ENCODE measurements at places on chromosomes 12 and 14.

GRCh38 chr12:95681210-95681765 lies 109.3 kb downstream of the NTN4 start:
- DNase-seq: no peak

DNA sequence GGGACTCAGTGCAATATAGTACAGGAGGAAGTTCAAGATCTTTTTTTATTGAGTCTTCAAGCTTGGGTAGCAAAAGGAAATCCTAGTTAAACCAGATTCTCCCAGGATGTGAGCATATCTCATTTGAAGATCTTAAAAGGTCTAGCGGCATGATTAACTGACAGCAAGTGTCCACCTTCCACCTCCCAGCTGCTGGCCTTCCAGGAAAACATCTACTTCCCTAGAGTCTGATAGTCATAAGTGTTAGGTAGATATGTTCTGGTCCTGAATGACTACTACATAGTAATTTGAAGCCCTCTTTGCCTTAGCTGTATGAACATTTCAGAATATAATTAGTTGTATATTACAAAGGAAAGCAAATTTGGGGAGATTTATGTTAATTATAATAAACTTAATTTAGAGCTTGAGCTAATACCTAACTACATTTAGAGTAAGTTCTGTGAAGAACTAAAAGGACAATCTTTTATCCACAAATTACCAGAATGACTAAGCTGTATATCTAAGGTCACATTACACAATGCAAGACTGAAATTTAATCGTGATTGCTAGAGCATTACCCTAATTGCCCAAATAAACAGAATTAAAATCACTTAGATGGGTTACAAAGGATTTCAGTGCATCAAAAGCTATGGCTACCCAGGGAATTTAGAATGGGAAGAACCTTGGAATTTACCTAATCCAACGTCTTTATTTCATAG lies 9.9 kb downstream of the LGR5 start:
- no peak for DNase-seq

GRCh38 chr12:121827351-121828099 lies 23.7 kb downstream of the SETD1B start:
- no peak for DNase-seq

DNA sequence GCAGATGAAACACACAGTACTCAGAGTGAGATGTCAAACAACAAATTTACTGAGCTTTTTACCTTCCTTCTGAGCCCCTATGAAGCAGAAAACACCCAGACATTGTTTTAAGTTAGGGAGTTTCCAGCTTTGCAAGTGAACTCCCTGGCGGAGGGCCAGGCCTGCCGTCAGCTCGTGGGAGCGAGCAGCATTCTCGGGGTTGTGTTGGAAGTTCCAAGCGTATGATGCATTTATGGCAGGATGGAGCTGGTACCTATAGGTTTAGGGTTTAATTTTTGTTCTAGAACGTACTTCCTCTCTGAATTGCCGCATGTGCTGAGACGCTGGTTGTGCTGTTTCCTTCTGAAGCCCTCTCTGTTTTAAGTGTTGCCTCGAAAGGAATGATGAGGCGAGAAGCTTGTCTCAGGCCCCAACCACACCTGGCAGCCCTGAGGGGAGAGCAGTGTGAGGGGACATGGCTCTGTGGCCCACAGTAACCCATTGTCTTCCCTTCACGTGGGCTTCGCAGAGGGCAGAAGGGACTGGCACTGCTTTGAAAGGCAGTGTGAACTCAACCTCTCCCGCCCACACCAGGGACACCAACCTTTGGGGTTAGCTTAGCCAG lies 76.6 kb downstream of the SSPN start:
- DNase-seq: no peak

DNA sequence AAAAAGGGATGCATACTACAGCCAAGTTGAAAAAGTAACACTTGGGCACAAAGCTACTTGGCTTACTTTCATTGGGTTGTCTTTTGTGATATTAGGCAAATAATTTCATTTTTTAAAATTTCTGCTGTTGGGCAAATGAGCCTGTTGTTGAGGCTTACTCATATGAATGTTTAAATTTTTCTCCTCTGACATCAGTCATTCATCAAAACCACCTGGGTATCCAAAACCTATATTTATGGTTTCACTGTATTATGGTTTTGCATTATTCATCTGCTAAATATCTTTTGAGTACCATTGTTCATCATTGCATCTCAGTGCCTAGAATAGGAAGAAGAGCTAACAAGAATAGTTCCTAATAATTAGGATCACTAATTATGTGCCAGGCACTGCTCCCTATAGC lies 28.1 kb downstream of the DYRK2 start:
- DNase-seq: no peak

- DNase-seq: no peak
Measured at GRCh38 chr14:102189874-102190273, 50.2 kb downstream of the WDR20 start.

- no peak for DNase-seq
Measured at GRCh38 chr12:91098941-91099340, 12.4 kb downstream of the LUM start.

DNA sequence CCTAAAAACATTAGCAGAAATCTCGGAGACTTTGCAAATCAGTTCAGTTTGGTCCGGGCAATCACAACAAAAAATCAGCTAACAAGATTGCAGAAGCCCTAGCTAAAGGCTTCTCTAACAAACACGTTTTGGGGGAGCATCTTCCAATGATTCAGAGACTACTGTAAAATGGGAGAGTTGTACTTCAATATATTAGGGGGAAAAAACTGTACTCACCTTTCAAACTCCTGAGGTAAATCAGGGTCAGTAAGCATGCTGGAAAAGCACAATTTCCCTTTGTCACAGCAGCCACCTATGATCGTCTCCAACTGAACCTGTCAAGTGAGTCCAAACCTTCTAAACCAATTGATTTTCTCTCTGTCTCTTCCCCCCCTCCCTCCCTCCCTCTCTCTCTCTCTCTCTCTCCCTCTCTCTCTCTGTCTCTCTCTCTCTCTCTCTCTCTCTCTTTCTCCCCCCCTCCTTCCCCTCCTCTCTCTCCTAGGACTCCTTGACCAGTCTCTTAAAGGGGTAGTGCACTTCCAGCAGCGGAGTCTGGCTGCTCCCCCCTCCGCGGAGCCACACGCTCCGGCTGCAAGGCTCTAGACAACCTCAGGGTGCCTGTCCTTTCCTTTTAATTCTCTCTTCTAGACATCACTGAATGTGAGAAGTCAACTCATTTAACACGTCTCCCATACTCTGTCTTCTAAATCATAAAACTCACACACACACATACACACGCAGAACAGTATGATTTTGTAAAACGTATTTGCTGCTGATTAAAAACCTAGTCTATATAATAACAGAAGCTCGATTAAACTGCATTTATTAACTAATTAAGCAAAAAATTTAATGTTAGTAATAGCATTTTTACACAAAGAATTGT lies at the start of gene SOX5:
Gene SOX5, minus strand, starts transcription at position 323 of the 862 bp plus-strand sequence. Its CDS starts 69 bp downstream, at position 254.
- no peak for DNase-seq

DNA sequence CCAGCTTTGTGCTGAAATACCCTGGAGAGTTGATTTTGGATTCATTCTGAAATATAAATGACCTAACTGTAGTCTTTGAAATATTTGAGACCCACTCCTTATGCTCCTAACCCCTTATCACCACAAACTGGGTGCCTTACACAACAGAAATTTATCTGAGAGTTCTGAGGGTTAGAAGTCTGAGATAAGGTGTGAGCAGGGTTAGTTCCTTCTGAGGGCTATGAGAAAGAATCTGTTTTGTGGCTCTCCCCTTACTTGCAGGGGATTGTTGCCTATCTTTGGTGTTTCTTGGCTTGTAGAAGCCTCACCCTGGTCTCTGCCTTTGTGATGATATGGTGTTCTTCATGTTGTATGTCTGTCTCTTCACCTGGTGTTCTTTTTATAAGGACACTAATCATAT lies 91.7 kb downstream of the DERA start:
- DNase-seq: no peak

DNA sequence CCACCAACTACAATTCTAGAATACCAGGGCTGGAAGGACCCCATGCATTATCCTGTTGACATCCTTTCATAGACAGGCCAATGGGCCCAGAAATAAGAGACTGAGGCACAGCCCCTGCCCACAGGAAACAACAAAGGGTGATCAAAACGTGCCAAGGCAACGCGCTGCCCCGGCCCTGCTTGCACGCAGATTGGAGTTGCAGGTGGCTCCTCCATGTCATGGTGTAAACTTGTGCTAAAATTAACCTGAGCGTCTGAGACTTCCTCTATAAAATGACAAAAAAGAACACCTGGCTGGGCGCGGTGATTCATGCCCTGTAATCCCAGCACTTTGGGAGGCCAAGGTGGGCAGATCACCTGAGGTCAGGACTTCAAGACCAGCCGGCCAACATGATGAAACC lies 30.1 kb downstream of the SPRING1 start:
- no peak for DNase-seq

DNA sequence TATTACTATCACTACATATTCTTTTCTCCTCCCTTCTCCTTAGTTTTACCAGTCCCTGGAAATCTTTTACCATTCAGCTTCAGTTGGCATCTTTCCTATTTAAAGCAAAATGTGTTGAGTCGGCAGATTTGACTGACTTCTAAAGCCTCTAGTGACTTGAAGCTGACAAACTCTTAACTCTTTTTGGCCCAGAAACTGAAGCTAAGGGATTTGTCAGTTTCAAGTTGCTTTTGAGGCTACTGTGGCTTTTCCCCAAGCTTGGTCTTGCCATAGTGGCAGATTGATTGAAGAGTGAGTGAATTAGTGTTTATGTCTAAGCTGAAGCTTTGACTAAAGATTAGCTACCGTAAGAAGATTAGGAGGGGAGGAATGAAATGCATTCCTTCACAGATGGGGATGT lies 104.0 kb downstream of the ETNK1 start:
- DNase-seq: no peak

DNA sequence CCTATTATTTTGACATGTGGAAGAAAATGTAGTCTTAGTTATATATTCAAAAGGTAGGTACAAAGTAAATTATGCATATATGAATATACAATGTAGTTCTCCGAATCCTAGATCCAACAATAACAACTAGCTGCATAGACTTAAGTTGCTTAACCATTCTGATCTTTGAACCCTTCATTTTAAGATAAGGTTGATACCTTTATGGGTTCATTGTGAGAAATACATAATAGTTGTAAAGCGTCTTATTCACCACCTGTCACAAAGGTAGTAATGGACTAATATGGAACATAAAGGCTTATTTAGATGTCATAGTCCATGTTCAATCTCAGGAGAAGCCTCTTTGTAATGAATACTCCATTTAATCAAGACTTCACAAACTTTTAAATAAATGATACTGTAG lies 263.6 kb downstream of the TMTC2 start:
- no peak for DNase-seq

GRCh38 chr12:69163681-69164362 lies 75.5 kb upstream of the CPSF6 start:
- DNase-seq: no peak

DNA sequence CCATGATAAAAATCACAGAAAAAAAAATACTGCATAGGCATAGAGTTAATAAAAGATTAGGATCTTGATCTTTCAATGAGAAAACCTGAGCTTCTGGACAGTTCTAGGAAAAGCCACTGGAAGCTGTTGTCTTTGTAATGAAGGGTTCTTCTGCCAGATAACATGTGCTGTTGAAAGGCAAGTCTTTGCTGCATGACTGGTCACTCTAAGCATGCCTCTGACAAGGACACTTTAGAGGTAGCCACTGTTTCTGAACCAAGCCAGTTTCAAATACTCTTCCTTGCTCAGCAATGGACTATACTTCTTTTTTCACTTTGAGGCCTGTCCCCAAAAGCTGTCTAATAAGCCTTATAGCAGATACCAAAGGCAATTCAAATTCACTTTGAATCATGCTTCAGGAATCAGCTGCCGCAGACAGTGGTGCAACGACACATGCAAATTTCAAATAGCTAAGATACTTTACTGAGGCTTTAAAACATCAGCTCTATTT lies 70.2 kb downstream of the BTG1 start:
- DNase-seq: no peak

DNA sequence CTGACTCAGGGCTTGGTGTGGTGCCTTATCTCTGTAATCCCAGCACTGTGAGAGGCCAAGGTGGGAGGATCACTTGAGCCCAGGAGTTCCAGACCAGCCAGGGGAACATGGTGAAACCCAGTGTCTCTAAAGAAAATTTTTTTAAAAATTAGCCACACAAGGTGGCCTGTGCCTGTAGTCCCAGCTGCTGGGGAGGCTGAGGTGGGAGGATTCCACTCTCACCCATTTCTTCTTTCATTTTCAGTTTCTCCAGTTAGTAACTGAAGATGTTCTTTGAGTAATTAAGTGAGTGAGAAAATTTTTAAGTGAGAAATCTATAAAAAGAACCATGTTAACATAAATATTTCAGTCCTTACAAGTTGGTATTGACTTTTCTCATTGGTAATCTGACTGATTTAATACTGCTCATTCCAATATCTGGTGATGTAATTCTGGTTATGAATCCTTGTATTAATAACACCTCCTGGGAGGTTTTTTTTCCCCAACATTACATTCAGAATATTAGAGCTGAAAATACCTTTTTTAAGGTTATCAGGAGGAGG lies 6.1 kb downstream of the METTL3 start:
- peak; percentile 34 for DNase-seq

- DNase-seq: no peak
Measured at GRCh38 chr12:92446083-92446460, 256.7 kb upstream of the PLEKHG7 start.

DNA sequence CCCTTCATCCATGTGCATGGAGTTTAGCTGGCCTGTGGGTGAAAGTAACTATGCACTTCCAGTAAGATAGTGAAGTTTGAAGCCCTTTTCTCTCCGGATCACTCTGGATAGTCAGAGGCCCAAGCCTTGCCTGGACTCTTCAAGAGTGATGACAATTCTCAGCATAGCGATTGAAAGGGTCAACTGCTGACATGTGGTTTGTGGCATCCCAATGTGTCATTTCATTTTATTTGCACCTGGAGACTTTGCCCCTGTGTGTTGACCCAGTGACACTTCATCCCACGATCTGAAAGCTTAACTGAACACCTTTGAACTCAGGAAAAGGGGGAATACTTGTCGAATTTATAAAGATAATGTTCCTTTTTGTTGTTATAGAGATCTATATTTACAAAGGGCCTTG lies 711.9 kb upstream of the TMEM132C start:
- no peak for DNase-seq

DNA sequence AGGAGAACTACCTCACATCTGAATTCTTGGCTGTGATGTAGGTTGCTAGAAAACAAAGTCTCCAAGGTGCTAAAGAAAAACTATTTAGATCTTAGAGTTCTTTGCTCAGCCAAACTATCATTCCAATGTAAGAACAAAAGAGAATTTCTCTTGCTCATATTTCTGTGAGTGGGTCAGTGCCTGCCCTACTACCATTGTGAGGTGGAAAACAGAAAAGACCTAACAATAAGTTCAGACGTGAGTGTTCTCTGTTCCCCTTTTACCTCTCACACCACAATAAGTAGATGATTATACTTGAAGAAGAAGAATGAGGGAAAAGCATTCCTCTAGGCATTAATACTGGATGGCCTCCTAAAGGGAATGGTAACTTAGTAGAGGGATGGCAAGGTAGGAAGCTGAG lies 187.4 kb upstream of the KITLG start:
- no peak for DNase-seq

- DNase-seq: no peak
Measured at GRCh38 chr14:98594156-98594555, 677.8 kb downstream of the BCL11B start.

DNA sequence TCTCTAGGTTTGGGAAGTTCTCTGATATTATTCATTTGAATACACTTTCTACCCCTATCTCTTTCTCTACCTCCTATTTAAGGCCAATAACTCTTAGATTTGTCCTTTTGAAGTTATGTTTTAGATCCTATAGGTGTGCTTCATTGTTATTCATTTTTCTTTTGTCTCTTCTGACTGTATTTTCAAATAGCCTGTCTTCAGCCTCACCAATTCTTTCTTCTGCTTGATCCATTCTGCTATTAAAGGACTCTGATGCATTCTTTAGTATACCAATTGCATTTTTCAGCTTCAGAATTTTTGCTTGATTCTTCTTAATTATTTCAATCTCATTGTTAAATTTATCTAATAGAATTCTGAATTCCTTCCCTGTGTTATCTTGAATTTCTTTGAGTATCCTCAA lies 199.2 kb downstream of the CRADD start:
- DNase-seq: no peak
